ENCODE measurements at places on chromosomes 6 and 20.

DNA sequence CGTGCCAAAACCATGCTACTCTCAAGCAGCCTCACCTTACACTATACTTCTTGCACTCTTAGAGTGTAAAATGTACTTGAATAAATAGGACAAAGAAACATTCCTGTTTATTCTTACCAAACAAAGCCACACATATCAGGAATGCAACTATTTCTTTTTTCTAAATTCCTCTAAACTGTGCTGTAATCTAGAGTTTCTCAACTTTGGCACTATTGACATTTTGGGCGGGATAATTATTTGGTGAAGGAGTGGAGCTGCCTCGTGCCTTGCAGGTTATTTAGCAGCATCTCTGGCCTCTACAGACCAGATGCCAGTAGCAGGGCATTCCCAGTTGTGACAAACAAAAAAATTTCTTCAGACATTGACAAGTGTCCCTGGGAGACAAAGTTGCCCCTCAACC is 86.9 kb downstream of the PHACTR1 start:
- no peak for DNase-seq

DNA sequence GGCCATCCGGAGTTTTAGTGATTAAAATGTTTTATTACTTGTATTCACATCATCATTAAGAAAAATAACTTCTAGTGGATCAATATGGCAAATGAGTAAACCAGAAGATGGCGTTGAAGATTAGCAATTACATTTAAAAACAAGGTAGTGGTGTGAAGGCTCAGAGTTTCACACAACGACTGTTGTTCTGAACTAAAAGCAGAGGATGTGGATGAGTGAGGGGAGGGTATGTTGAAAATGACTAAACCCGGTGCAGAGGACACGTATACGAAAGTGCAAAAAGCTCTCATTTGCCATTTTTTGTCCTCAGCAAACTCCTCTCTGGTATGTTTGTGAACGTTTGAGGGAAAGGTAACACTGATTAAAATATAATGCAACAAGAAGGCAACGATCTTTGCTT is 1.9 kb upstream of the IRF4 start:
- DNase-seq, result no peak

DNA sequence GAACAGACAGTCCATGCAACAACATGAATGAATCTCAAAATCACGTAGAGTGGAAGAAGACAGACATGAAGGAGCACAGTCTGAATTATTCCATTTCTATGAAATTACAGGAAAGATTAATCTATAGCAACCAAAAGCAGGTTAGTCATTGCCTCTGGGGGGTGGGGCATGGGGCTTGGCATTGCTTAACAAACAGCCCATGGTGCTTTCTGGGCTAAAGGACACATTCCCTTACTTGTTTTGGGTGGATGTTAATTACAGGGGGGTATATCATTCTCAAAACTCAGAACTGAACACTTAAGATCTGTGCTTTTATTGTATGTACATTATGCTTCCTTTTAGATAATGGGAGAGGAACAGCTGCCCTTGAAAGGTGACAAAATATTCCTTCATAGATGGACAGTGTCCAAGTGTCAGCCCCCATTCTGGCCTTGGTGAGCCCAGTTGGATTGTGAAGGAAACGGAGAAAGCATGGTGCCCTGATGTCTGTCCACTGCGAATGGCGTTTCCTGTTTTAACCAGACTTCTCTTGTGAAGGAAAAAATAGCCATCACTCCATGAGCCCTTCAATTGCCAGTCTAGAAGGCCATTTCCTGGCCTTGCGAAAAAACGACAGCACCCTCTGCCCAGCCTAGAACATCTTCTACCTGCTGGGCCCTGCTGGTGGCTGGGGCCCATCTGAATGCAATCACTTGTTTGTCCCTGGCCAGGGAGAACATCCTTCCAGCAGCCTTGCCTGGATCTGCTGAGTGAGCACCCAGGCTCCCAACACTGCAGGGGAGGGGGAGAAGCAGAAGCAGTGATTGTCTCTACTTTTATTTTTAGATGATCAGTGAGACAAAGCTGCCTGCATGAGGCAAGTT is 179.7 kb downstream of the BCAS1 start:
- DNase-seq, result no peak

GRCh38 chr6:7139835-7140470 is 32.2 kb downstream of the RREB1 start:
- DNase-seq, result no peak

DNA sequence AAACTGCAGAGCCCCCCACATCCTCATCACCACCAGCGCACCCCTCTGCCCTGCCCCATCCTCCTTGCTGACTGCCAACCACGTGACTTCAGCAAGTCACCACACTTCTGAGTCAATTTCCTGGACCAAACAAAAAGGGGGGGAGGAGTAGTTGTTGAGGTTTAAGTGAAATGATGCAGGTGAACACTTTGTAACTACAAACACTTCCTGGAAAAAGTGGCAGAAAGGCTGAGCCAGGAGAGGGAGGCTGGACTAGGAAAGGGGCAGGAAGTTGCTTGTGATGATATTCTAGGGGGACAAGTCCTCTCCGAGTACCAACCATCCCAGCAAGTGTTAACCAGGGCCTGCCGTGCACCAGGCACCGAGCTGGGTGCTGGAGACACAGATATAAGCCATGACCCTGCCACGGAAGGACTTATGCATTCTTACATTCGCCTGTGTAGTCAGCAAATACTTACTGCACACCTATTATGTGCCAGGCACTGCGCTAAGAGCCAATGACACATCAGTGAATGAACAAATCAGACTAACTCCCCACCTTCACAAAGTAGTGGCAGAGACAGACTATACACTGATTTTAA is 67.3 kb downstream of the PREX1 start:
- DNase-seq, result no peak

DNA sequence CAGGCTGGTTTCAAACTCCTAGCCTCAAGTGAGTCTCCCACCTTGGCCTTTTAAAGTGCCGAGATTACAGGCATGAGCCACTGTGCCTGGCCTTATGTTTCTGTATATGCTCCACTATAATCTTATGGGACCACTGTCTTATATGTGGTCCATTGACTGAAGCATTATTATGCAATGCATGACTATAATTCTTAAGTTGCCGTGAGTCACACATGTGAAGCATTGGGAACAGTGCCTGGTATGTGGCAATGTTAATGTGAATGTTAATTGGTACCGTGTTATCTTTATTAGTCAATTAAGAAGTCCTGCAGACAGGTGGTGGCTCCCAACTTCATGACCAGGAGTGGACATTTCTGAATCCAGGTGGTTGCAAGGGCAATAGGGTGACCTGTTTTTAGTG is 14.7 kb upstream of the ASXL1 start:
- no peak for DNase-seq

DNA sequence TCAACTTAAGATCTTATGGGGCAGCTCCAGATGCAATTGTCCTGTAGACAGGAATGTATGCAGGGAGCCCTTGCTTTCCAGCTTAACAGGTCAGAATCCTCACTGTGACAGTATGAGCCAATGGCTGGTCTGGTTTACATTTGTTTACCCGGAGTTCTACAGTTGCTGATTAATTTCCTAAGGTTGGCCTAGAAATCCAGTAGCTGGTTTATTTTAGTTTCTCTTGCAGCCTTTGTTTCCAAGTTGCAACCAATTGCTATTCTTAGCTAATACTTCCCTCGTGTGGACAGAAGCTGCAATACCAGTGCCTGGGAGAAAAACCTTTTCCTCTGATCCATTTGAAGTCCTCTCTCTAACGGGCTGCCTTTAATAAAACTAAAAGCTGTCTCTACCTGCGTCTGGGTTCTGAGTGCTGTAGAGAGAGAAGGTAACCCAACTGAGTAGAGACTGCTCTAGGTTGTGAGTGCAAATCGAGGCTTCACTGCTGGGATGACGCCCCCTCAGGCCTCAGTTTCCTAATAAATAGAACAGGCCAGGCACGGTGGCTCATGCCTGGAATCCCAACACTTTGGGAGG is 45.9 kb downstream of the ZNF217 start:
- DNase-seq, result peak; percentile 54

- no peak for DNase-seq
Observed at GRCh38 chr20:23646106-23646873, 8.5 kb upstream of the CST3 start.

- no peak for DNase-seq
Observed at GRCh38 chr6:94349227-94349626, 929.9 kb upstream of the EPHA7 start.

All from NT2/D1 (cell line).